ENCODE measurements at places on chromosomes 7 and 10. TPM values are rescaled to one million over a fixed set of nuclear protein-coding genes. Genes with fewer than 3 reads are reported as not detected.

The SPDYE2 gene
- total RNA-seq, result not detected

The EGR2 gene
- 0.13 TPM for total RNA-seq

The CTAGE8 gene
- total RNA-seq, result not detected

The FEZF1 gene
- total RNA-seq, result not detected

The CTAGE6 gene
- total RNA-seq, result 1.2 TPM

The BZW2 gene
- total RNA-seq, result 122 TPM

The OIT3 gene
- under 0.01 TPM for total RNA-seq

The INMT gene
- total RNA-seq, result not detected

The OR6B1 gene
- not detected for total RNA-seq

The CALML3 gene
- not detected for total RNA-seq

The VWA2 gene
- total RNA-seq, result not detected

The OR13A1 gene
- total RNA-seq, result not detected

The GIMAP1 gene
- total RNA-seq, result 10.4 TPM

The THSD7A gene
- total RNA-seq, result 24.7 TPM

The SPDYE8 gene
- not detected for total RNA-seq

The BEND7 gene
- total RNA-seq, result 12.9 TPM

The AKR1C2 gene
- 2.0 TPM for total RNA-seq
